ENCODE measurements at places on chromosomes 6 and 20.

- ATAC-seq, result no peak
Measured at GRCh38 chr6:166494757-166495486, 91.6 kb downstream of the RAMACL start.

DNA sequence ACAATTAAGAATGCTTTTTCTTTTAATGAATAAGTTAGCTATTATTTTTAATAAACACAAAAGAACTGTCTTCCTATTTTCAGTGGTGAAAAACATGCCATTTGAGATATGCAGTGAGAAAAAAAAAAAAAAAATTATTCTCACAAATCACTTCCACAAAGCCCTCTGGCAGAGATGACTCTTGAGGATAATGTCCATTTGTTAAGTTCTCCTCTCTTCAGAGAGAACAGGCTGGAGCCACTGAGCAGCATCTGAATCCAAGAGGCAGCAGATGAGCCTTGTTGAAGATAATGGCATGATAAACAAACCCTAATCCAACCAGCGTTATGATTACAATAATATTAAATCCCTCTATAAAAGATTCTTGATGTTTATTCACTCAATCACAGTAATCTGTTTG, 105.0 kb downstream of the PTPRK start:
- no peak for ATAC-seq

GRCh38 chr6:30903236-30903635, 4.8 kb upstream of the GTF2H4 start:
- no peak for ATAC-seq

DNA sequence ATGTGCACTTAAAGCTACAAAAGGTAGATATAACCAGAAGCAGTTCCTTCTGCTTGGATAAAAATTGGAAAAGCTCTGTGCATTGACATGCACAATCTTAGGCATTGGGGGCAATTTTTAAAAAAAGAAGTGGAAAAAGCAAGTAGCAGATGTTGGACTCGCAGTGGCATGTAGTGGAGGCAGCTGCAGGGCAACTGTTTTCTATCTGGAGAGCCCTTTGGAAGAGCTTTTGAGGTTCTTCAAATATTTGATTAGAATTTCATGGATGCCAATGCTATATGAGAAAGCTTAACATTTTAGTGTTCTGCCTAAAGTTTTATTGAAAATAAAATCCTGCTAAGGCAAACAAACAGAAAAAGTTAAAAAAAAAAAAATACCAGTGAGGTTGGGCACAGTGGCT, 388.3 kb upstream of the RNF217 start:
- no peak for ATAC-seq

- no peak for ATAC-seq
Measured at GRCh38 chr20:47713163-47713562, 72.1 kb downstream of the SULF2 start.

GRCh38 chr6:168007592-168008338, 10.3 kb downstream of the KIF25 start:
- ATAC-seq, result peak; percentile 96

GRCh38 chr6:153898360-153899059, 140.5 kb upstream of the OPRM1 start:
- no peak for ATAC-seq

DNA sequence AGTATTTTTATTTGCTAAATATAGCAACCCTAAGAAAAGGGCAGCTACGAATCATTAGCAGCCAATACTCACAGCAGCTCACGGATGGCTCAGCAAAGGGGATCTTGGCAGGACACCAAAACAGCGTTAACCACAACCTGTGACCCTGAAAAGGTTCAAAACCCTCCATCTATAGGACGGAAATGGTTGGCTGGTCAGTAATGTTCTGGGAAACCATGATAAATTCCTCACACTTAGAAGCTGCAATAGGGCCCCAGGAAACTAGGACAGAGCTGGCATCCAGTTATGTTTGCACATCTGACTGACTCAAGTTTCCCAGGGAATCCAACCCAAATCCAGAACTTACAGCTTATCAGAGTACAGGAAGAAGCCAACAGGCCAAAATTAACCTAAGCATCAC, 30.9 kb upstream of the PTPRT start:
- ATAC-seq, result no peak
